ENCODE measurements at places on chromosomes 1 and 21. TPM values are rescaled to one million over a fixed set of nuclear protein-coding genes. Genes with fewer than 3 reads are reported as not detected.

Gene PEAR1
- total RNA-seq: 0.31 TPM

Gene TRAPPC3
- 40.1 TPM for total RNA-seq

Gene FAM72D
- 1.1 TPM for total RNA-seq

Gene CYP4A11
- total RNA-seq: not detected

Gene HSPA6
- 0.31 TPM for total RNA-seq

Gene OR6K2
- not detected for total RNA-seq

Gene CATSPERE
- 2.0 TPM for total RNA-seq

Gene AVPR1B
- total RNA-seq: not detected

Gene CTH
- 5.1 TPM for total RNA-seq

Gene MOB3C
- total RNA-seq: 2.2 TPM

Gene MAP3K21
- total RNA-seq: 4.1 TPM

Gene SPATA45
- not detected for total RNA-seq

Gene CHI3L1
- total RNA-seq: 1.6 TPM

Gene UMODL1
- total RNA-seq: not detected
